ENCODE measurements at places on chromosomes 11 and 22.

DNA sequence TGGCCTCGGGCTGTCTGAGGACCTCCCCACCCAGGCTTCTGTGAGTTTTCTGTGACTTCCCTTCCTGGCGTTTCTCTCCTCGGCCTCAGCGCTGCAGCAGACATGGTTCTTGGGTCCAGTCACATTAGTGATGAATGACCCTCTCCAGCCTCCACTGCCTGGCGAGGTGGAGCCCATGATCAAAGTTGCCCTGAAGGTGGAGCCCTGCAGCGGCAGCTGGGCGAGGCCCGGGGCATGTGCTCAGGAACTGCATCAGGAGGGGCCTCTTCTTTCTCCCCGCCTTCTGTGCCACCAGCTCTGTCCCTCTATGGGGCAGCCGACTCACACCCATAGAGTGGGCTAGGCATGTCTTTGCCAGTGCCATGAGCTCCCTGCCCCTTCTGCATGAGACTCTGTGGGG is 1079.7 kb downstream of the TBC1D22A start:
- no peak for DNase-seq

GRCh38 chr22:31812977-31813605 is 59.3 kb downstream of the DEPDC5 start:
- DNase-seq, result no peak

DNA sequence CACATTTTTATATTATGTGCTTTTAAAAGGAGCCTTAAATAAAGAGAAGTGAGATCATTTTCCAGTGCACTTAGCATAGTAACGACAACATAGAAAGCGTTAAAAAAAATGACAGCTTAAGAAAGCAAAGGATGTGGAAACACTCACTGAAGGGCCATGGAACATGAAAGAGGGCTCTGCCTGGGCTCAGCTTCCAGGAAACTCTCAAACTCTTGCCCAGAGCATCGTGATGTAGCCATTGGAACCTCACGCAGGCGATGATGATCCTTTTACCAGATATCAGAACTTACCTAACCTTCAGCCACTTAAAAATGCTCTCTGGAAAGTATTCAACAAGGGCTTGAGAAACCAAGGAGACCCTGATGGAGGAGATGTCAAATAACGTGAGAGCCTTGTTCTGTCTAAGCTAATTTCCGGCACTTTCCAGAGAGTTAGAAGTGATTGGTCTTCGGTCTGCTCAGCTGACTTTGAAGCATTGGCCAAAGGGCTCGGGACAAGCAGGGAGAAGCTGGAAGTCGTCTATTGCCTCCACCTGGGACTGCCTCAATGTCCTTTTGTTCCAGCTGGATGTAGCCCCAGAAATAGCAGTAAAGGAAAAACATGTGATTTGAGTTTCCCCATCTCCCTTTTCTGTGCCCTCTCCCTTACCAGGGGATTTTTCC is 21.5 kb upstream of the ETS1 start:
- peak; percentile 1 for DNase-seq

GRCh38 chr11:71964641-71965040 is 34.1 kb upstream of the IL18BP start:
- no peak for DNase-seq

DNA sequence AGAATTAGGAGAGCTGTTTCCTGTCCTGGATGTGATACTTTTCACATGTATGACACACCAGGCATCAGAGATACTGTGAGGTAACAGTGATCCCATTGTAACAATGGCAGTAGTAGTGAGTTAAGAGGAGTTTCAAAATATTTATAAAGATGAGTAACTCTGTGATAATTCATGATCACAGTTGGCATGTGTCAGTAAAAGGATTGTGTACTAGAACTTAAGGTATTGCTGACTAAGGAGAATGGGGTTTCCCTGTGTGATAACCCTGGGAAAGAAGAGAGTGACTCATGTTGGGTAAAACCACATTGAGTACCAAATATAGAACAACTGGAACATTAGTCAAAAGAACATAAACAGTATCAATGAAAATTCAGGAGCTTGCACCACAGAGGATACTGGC is 22.9 kb upstream of the SLC5A1 start:
- peak; percentile 12 for DNase-seq

DNA sequence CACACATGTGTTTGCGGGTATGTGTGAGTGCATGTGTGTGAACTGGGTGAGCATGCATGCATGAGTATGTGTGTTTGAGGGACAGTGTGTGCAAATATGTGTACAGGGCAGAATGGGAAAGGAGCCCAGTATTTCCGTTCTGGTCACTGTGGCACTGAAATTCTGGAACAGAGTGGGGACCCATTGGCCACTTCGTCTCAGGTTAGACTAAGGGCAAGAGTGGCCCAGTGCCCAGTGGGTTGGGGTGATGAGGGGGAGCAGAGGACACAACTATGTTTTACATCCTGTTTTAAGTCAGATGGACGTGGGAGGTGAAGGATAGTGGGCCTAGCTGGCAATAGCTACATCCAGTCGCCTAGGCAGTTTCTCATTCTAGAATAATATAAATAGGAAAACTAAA is 438.5 kb downstream of the DYNC2H1 start:
- DNase-seq, result no peak

GRCh38 chr11:102794382-102794781 is 3.6 kb downstream of the MMP1 start:
- peak; percentile 26 for DNase-seq

DNA sequence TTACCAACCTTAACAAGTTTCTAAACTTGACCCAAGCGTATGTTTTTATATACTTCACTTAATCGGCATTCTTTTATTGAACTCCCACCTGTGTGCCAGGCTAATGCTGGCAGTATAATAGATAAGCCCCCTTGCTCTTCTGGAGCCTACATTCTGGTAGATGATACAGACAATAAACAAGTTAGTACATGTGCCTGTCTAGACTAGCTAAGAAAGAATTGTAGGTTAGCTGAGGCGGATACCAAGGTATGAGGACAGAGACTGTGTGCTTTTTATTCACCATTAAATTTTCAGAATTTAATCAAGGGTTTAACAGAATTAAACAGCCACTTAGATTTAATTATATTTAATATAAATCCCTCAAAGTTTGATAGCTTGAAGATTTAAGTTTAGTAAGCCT is 45.7 kb downstream of the TTC17 start:
- no peak for DNase-seq

GRCh38 chr11:28690746-28691145 is 582.6 kb downstream of the METTL15 start:
- no peak for DNase-seq

- DNase-seq, result no peak
These were observed 245.8 kb downstream of the KIRREL3 start for GRCh38 chr11:126754591-126755426.

DNA sequence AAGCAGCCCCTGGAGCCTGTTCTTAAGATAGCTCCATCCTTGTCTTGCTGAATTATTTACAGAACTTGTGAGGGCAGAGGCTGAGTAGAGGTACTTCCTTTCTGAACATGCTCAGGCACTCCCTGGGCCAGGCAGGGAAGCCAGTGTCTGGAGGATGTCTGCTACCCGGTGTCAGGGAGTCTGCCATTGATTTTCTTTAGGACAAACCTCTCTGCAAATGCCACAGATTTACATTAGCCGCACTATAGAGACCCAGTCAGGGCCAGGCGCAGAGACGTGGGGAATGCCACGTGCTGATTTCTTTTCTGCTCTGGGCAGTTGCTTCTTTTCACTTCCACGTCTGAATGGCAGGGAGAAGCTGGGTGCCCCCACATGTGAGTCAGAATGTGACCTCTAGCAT is 585.5 kb downstream of the NTM start:
- no peak for DNase-seq

DNA sequence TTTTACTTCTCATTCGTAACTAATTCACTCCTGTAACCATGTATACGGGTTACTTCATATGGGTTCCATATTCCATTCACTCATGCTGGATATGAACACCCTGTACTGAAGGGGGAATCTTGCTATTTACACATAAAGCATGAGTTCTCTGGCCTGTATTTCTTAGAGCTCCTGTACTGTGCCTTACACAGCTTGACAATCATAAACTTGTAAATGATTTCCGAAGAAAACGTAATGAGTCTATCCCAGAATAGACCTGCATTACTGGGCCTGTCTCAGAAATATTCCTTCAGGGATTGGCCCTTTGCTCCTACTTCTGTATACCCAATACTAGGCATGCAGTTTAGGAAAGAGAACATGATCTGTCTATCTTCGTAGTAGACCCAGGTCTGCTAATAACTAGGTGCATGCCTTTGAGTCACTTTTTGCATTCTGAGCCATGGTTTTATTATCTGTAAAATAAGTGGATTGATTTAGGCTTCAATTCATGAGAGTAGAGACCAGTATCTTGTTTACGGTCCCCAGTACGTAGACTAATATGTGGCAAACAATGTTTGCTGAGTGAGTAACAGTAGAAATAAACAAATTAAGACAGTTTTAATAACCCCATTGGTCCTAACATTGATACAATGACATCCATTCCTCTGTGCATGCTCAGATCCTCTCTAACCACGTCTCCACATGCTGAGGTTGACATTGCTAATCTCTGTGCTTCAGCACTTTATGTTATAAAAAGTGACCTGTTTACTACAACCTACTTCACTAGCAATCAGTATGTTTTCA is 1.2 kb downstream of the CCDC34 start:
- no peak for DNase-seq

GRCh38 chr11:96335388-96335787 is 7.6 kb downstream of the MAML2 start:
- no peak for DNase-seq

DNA sequence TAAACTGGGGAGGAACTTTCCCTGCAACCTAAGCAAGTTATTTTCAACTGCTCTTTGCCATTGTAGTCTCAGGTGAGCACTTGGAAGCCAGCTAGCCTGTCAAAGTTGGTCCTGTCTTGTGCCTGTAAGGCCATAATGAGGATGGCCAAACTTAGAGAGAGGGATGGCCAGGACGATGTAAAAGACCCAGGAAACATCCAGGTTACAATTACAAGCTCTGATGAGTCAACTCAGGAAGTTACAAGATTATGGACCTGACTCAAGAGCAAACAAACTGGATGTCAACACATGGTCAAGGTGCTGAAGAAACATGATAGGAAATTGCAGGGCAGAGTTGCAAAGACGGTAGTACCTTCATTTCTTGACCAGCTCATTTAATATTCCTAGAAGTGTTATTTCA is 1.6 kb downstream of the GTPBP1 start:
- no peak for DNase-seq

DNA sequence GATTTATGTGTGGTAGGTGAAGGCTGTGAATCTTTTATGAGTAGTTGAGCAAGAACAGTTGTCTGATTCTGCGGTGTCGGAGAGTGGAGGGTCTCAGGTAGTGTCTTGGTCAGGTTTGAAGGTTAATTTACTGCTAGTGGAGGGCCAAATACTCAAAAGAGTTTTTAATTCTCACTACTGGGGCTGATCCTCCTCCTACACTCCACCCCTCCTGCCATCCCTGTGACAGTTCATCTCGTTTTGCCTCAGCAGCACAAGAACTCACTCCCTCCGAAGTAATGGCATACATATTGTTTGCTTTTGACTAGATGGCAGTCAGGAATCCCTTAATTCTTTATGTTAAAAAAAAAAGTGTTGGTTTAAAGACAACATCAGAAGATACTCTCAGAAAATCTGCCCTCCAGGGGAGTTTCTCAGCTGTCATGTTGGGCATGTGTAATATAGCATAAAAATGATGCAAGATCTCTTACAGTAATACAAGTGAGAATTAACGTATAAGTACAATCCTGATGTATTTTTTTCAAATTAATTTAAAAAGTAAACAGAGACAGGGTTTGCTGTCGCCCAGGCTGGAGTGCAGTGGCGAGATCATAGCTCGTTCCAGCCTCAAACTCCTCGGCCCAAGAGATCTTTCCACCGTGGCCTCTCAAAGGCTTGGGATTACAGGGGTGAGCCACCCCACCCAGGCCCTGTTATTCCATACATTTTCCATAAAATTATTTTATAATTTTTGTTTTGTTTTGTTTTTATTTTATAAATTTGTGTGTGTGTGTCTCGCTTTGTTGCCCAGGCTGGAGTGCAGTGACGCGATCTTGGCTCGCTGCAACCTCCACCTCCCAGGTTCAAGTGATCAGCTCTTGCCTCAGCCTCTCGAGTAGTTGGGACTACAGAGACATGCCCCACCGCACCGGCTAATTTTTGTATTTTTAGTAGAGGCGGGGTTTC is 1.3 kb downstream of the FAR1 start:
- no peak for DNase-seq

DNA sequence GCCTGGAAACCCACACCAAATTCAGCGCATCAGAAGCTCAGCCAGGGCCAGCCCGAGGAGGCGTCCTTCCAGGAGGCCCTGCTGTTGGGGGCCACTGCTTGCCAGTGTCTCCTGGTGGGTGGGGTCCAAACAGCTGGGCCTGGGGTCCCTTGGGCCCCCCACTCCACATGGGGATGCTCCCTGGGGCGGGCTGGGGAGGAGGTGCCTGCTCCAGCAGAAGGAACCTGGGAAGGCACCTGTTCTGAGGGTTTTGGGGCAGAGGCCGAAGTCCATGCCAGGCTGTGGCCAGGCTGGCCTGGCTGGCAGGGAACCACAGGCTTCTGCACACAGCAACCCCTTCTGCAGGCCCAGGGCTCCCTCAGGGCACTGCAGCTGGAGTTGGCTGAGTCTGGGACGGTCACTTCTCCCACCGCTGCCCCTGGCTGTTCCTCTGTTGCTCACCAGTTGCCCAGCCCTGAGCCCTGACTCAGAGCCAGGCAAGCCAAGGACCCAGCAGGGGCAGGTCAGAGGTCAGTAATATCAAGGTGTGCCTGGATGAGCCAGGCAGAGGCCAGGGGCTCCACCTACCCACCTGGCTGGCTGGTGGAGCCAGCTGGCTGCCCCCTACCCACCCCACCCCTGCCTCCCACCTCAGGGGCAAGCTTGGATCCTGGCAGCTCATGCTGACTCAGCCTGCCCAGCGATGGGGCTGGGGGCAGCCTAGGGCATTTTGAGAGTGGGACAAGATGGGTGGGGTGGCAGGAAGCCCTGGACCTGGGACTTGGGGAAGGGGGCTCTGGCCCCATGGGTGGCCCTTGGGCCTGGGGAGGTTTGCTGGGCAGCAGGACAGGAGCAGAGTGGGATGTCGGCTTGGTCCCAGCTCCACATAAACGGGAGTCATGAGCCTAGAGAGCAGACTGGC is 12.0 kb upstream of the PHLDA2 start:
- no peak for DNase-seq

- no peak for DNase-seq
These were observed 7.6 kb upstream of the FTH1 start for GRCh38 chr11:61974766-61975631.

DNA sequence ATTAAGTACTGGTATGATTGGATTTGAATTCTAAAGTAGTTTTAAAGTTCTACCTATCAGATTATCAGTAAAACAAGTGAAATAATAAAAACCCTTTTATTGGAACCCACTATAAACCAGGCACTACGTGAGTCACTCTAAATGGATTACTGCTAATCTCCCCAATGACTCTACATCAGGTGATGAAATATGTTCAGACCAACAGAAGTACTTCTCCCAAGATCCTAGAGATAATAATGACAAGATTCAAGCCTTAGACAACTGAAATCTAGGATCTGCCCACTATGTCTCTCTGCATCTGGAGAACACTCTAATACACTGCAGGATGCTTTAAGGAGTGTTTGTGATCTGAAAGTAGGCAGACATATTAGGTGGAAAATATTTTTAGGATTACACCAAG is 652.1 kb upstream of the CHORDC1 start:
- DNase-seq, result no peak

GRCh38 chr11:78818201-78818600 is 243.5 kb upstream of the NARS2 start:
- no peak for DNase-seq

- peak; percentile 86 for DNase-seq
These were observed 128.1 kb upstream of the TOP3B start for GRCh38 chr22:22110548-22111266.

- peak; percentile 64 for DNase-seq
These were observed 10.5 kb downstream of the NUMA1 start for GRCh38 chr11:72069787-72070251.

- DNase-seq, result no peak
These were observed 73.2 kb upstream of the BLID start for GRCh38 chr11:122189229-122189628.

GRCh38 chr11:103358251-103358650 is 249.0 kb downstream of the DYNC2H1 start:
- no peak for DNase-seq

Measured in MM.1S (cell line).